Glutamatergic neuron (in vitro differentiated cells): ENCODE measurements at places on chromosomes 3 and 15. TPM values are rescaled to one million over a fixed set of nuclear protein-coding genes. Genes with fewer than 3 reads are reported as not detected.

DNA sequence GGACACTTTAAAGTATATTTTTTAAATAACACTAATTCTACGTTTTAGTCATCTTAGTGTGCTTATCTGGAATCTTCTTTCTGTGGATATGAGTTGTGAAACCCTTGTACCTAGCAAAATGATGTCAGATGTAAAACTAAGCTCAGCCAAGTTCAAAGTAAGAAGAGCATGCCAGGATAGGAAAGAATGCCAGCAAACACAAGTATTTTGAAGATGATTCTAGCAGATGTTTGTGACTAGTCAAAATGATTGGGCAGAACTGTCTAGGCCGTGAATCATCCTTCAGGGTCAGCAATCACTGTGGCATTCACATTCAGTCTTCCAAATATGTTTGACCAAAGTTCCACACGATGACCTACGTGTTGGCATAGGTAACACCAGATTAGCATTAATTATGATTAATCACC, 5.4 kb upstream of the PLOD2 start:
- DNase-seq = no peak

GRCh38 chr15:101440846-101441590, 48.5 kb downstream of the PCSK6 start:
- DNase-seq = no peak

DNA sequence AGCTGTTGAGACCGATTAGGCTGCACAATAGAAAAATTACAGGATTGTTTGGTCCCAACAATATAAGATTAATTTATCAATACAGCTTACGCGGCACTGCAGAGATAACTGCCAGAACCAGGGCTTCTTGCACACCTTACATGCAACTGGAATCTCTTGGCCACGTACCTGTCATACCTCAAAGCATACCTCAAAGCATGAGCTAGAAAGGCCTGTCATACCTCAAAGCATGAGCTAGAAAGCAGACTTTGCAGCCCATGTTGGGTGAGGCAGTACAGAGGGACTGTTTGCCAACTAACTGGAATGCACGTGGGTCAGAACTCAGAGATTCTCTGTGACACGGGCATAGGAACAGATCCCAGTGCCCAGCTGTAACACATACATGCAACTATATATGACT, 34.7 kb downstream of the NTRK3 start:
- no peak for DNase-seq

GRCh38 chr15:93382200-93382820, 293.3 kb upstream of the RGMA start:
- no peak for DNase-seq

P2RY12 gene
- not detected for total RNA-seq

DNA sequence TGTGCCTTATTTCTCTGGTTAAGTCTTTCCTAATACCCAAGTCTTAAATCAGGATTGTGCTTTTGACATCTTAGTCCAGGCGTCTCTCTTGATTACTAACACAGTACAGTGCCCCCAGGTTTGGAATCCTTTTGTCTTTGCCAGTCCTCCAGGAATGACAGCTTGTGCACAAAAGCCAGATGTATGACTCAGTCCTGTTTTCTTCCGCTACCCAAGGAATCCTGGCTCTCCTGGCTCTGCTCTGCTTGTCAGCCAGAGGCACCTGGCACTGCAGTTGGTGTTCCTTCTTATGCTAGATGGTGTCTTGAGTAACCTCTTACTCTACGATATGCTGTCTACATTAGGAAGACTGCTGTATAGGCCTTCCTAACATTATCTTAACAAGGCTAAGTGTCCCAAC, 728.2 kb upstream of the NECTIN3 start:
- no peak for DNase-seq

DISP2 gene
- 44.3 TPM for total RNA-seq

HIGD2B gene
- not detected for total RNA-seq

NRG4 gene
- total RNA-seq = not detected

GRCh38 chr3:146625186-146625775, 20.1 kb upstream of the PLSCR5 start:
- no peak for DNase-seq

RLBP1 gene
- total RNA-seq = not detected

AGBL1 gene
- total RNA-seq = 0.76 TPM

DNA sequence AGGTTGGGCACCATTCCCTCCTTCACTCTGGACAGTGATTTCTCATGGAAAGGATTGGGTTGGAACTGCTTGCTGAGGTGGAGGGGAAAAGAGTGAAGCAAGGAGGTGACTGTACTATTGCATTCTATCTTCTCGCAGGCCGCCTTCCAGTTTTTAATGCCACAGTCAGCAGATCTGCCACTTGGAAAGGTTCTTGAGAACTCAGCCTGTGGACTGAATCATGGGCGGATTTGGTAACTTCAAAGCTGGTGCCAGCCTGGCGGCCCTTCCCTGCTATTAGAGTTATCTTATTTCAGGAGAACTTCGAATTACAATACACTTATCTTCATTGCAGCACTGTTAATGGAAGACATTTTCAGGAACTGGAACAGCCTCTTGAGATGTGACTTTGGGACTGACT, 23.1 kb upstream of the SLC28A2 start:
- no peak for DNase-seq

EDC3 gene
- 66.0 TPM for total RNA-seq

GOLGA6B gene
- total RNA-seq = not detected

- no peak for DNase-seq
Measured at GRCh38 chr15:23897091-23897490, 210.0 kb upstream of the NDN start.

AP4E1 gene
- total RNA-seq = 15.9 TPM

GRCh38 chr3:124780761-124781475, 50.7 kb downstream of the UMPS start:
- DNase-seq = no peak

DNA sequence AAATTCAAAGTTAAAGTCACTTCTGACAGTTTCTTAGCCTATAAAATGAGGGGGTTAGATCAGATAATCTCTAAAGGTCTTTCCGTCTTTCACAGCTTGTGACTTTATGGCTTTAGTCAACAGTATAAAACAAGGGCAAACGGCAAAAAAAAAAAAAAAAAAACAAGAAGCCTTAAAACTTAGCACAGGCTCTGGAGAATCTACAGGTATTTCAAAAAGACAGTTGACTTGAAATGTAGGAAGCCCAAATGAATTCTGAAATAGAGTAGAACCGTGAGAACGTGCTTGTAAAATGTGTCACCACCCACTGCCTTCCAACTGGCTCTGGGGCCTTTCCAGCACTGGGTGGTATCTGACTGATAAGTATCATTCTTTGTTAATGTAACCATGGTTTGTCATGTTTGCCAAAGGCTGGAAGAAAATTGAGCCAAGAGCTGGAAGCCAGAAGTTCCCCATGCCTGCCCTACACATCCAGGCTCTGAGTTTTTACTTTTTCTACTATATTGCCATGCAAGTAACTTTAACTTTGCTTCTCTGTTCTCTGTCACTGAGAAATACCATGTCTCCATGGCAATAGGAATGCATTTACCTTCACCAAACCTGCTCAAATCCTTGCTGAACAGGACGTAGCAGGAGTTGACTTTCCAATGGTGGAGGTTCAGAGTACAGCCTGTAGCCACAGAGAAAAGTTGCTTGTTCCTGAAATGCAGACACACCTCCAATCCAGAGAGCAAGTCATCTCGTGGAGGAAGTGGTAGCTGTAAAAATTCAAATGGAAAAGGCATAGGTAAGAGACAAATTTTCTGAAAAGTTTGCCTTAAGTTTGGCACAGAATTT, 35.8 kb upstream of the THSD4 start:
- DNase-seq = no peak

DNA sequence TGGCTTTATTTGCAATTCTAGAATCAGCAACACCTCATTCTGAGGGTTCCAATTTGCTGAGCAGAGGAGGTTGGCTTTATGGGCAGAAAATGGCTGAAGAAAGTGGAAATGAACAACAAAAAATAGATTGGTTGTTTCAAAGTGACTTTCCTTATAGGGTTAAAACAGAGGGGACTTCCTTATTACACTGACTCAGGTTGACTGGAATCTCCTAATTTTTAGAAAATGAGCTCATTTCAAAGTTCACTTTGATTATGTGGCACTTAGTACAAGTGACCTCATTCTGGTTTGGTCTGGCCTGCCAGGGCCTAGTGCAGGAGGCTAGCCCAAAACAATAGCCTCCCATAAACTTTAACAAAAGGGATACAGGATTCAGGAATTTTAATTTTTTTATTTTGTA, 41.4 kb downstream of the NFKBIZ start:
- no peak for DNase-seq

DNA sequence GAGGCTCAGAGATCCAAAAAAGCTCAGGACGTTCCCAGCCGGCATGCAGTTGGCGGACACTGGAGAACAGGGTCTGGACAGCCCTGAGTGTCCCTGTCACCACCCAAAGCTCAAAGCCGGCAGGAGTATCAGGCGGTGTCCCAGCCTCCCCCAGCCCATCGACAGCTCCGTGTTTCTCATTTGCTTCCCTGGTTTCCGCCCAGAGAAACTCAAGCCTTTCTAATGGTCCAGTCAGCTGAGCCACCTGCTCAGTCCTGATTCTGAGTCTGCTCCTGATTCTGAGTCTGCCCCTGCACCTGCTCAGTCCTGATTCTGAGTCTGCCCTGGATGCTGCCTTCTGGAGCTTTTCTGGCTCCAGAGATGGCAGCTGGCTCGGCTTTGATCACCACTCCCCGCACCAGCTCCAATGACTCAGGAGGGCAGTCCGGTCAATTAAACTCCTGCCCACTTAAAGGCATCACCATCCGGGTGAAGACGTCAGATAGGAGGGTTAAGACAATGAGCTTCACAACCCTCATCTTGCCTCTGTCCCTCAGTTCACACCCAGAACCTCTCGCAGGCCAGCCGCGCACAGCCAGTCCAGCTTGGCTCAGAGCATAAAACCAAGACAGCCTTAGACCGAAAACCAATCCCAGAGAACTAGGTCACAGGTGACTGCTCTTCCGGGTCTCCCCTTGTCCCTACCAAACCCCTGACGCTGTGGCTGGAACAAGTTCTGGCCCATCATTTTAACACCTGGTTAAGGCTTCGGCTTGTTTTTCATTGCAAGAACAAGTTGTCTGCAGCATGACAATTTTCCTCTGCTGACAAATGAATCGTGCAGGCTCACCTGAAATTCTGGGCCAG, 6.8 kb downstream of the PCSK6 start:
- DNase-seq = no peak

DNA sequence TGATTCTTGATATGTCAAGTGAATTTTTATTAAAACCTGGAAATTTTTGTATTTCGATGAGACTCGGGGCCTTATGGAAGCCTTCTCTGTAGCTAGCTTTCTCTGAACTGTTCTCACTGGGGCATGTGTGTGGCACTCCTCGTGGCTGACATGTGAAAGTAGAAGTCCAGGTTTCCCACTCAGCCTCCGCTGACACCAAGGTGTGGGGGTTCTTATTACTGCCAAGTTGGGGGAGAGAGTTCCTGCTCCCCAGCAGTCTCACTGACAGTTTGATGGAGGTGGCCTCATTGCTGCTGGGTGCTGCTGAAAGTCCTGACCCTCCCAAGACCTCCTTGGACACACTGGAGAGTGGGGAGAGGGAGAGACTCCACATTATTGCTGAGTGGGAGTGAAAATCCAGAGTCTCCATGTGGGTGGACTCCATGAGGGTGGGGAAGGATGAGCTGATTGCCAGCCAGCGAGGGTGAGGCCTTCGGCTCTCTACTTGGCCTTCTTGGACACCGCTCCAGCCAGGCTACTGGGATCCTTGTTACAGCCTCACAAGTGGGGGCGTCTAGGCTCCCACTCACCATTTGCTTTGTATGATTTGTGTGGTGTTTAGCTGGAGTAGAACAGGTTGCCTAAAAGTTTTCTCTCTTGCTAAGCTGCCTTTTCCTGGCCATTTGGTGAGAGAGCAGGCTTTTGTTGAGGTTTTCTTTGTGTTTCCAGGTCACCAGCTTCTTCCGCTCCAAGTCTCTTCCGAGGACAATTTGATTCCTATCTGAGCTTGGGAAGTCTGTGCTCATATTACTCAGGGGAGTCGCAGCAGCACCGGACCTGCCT, 64.1 kb downstream of the LSM3 start:
- no peak for DNase-seq

- no peak for DNase-seq
Measured at GRCh38 chr15:39833515-39833981, 50.9 kb upstream of the FSIP1 start.

TMEM40 gene
- total RNA-seq = not detected

- no peak for DNase-seq
Measured at GRCh38 chr15:39184701-39185390, 396.0 kb upstream of the THBS1 start.

GRCh38 chr15:98843844-98844243, 163.7 kb downstream of the PGPEP1L start:
- no peak for DNase-seq

GRCh38 chr15:88323976-88324740, 67.6 kb upstream of the NTRK3 start:
- no peak for DNase-seq

DNA sequence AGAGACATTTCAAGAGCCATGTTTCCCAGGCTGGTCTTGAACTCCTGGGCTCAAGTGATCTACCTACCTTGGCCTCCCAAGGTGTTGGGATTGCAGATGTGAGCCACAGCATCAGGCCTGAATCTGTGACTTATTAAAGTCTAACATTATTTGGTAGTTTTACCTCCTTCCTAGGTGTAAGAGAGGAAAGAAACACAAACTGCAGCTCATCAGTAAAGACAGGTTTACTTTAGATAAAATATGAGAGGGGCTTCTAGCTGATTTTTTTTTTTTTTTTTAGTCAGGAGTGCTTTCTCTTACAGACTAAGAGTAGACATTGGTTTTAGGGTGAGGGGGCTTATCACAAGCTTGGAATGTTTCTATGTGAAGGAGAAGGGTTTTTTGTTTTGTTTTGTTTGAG, 63.9 kb upstream of the RNU6-1 start:
- no peak for DNase-seq

DNA sequence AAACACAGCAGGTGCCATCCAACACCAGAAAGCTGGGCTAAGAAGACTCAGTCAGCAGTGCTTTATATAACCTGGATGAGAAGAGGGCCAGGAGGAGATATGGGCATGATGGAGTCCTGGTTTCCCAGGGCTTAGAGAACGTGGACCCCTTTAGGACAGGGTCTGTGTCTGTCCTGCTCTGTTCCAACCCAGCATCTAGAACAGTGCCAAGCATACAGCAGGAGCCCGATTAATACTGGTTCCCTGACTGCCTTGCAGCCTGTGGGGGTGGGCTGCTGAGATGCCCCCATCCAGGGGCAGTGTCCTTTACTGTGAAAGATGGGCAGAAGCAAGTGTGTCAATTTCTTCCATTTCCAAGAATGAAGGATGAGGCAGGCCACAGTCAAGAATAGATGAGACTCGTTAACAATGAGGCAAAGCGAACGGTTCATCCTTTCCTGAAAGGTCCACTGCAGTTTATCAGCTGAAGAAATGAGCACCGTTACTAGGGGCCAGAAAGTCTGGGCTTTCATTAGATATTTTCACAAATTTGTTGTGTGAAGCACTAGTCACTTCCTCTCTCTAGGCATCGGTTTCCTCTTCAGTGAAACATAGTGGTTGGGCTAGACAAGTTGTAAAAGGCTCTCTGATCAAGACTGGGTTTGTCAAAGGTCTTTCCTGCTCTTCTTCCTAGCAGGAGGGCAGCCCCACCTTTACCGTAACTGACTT, 72.0 kb upstream of the HERC1 start:
- no peak for DNase-seq

CP gene
- total RNA-seq = not detected

NDN gene
- 115 TPM for total RNA-seq
